A549 treated with CORT108297 at 1 μM for 4 hours (cell line): ENCODE measurements at places on chromosomes 1 and 21. TPM values are rescaled to one million over a fixed set of nuclear protein-coding genes. Genes with fewer than 3 reads are reported as not detected.

Gene SIPA1L2
- total RNA-seq = 7.1 to 8.3 TPM (median 7.9 TPM) in 5 replicates

Gene SELENON
- total RNA-seq = 54.3 to 64.6 TPM (median 62.1 TPM) in 5 replicates

Gene WDR64
- total RNA-seq = not detected in 5 replicates

Gene RXRG
- total RNA-seq = not detected in 5 replicates

Gene ARHGEF10L
- 4.8 to 8.5 TPM (median 6.9 TPM) in 5 replicates for total RNA-seq

Gene CFAP141
- 0.29 TPM in 1 of 5 replicates, not detected in the others for total RNA-seq
